T1000 (cell line): ENCODE measurements at places on chromosomes 16 and 17.

GRCh38 chr17:30379303-30379902, 676 bp downstream of the CPD start:
- no peak for DNase-seq

DNA sequence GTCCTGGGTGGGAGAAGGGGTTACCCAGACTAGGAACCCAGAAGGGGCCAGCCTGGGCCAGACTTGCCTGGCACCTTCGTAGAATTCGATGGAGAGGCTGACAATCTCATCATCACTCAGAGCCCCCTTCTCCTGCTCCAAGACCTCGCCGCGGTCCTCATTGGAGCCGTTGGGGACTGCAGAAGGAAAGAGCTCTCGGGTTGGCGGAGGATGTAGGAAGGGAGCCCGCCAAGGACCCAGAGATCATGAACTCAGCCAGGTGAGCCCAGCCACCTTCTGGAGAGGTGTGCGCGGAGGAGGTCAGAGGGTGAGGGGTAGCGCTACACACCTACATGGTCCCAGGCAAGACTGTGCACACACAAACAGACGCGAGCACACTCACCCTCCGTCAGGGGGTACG, 8.5 kb downstream of the CISD3 start:
- no peak for DNase-seq

DNA sequence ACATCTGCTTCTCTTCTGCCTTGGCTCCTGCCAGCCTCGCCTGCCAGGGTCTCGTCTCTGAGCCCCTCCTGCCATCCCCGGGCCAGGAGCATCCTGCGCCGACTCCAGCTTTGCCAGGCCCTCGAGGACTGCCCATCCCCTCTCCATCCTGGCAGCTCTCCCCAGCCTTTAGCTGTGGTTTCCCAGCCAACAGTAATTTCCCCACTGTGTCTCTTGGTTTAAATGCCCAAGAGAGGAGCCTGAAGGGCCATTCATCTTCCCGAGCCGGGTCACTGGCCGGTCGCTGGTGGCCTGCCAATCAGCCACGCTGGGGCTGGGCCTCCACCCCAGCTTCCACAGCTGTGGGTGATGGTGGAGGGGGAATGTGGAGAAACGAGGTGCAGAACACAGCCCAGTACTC, 47.8 kb downstream of the MRC2 start:
- DNase-seq: no peak

- no peak for DNase-seq
These were observed 2.9 kb upstream of the WSB1 start for GRCh38 chr17:27290916-27291598.

- no peak for DNase-seq
These were observed 21.3 kb downstream of the PGS1 start for GRCh38 chr17:78399693-78400144.

GRCh38 chr16:1667271-1667670, 10.8 kb upstream of the JPT2 start:
- DNase-seq: no peak

DNA sequence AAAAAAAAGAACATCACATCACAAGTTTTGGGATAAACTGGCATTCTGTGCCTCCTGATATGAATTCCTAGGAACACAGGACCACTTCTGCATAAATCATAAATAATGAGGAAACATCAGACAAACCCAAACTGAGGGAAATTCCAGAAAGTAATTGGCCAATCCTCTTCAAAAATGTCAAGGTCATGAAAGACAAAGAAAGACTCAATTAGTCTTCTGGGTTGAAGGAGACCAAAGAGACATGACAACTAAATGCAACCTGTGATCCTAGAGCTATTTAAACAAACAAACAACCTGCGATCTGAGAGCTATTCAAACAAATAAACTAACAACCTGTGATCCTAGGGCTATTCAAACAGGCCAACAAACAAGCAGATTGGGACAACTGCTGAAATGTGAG, 144.3 kb downstream of the VPS53 start:
- DNase-seq: no peak

- no peak for DNase-seq
These were observed 10.9 kb downstream of the DYNC1LI2 start for GRCh38 chr16:66740533-66740932.

GRCh38 chr16:11992586-11993524, 16.3 kb downstream of the SNX29 start:
- DNase-seq: no peak

GRCh38 chr17:65565559-65565958, 4.1 kb upstream of the AXIN2 start:
- DNase-seq: no peak

DNA sequence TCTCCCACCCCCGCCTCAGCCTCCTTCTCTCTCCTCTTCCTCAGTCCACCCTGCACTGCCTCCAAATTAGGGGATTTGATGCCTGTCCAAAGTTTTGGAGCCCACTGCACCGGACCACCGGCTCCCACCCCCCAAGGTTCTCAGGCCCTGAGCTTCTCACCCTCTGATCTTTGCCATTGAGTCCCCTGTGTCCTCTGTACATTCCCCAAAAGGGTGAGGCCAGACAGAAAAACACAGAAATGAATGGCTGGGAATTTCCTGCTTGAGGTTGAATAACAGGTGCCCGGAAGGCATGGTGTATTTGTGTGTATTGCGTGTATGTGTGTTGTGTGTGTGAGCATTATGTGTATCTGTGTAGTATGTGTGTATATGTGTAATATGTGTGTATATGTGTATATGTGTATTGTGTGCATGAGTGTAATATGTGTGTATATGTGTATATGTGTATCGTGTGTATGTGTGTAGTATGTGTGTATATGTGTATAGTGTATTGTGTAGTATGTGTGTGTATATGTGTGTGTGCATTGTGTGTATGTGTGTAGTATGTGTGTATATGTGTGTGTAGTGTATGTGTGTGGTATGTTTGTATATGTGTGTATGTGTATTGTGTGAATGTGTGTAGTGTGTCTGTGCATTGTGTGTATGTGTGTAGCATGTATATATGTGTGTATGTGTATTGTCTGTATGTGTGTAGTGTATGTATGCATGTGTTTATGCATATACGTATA, 16.0 kb upstream of the CCL17 start:
- DNase-seq: no peak

DNA sequence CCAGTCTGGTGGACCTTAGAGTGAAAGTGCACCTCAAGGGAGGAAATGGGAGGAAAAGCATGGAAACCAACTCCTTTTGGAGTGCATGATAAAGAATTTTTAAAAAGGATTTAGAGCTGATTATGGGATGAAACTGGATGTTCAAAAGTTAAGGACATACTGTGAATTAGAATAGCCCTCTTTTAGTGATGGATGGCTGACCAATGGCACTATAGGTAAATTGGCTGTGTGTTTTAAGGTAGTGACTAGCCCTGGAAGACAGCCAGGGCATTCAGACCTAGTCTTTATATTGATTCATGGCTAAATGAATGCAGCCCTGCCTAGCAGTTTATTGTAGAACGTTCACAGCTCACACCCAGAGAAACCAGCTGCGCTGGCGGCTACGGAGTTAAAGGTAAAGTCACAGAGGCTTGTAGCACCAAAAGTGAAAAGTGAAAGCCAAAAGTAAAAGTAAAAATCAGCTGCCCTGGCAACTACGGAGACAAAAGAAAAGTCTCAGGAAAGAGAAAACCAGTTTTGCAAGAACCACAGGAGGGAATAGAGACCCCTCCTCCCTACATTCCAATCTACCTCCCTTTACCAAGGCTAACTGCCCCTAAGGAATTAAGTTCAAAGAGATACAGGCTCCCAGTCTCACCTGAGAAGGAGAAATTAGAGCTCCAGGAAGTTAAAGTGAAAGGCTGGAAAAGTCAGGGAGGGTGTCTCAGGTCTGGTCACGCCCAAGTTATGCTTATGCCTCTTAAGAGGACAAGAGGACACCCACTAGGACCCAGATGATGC, 21.8 kb downstream of the ACSM1 start:
- DNase-seq: no peak

DNA sequence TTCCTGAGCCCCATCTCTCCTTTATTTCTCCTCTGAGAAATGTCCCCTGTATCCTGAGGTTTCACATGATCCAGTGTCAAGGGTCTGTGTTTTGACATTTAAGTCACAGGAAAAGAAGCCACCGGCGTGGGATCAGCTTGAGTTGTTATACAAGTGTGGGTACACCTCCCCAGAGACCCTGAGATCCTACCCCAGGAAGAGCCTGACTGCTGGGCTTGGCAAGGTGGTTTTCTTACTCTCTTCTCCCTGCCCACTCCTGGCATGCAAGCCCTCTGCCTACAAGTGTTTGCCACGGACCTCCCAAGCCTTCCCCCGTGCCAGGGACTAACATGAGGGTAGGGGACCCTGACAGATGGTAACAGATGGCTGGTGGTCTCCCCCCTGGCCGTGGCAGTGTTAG, 2.8 kb upstream of the ARHGAP27 start:
- no peak for DNase-seq

GRCh38 chr16:868846-869822, 68.6 kb upstream of the GNG13 start:
- DNase-seq: no peak

- peak; percentile 15 for DNase-seq
These were observed 956 bp upstream of the IST1 start for GRCh38 chr16:71894229-71894920.

- peak; percentile 14 for DNase-seq
These were observed 1.1 kb upstream of the ZNF200 start for GRCh38 chr16:3235856-3236669.

GRCh38 chr17:81920612-81921536, 2.9 kb upstream of the SIRT7 start:
- DNase-seq: no peak

DNA sequence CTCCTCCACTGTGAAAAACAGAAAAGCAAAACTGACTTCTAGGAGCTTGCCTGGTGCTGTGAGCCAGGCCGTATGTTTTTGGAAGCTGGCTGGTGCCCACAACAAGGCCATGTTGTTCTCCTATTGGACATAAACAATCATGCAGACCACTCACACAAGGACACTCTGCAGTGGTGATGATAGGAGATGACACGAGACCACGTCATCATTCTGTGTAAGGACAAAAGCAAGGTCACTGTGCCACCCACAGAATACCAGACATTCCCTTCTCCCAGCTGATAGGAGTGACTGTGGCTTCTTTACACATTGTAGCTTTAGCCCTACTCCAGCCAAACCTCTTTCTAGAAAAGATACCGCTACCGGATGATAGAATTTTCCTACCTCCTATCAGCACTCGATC, 47.7 kb upstream of the LCMT1 start:
- DNase-seq: no peak

DNA sequence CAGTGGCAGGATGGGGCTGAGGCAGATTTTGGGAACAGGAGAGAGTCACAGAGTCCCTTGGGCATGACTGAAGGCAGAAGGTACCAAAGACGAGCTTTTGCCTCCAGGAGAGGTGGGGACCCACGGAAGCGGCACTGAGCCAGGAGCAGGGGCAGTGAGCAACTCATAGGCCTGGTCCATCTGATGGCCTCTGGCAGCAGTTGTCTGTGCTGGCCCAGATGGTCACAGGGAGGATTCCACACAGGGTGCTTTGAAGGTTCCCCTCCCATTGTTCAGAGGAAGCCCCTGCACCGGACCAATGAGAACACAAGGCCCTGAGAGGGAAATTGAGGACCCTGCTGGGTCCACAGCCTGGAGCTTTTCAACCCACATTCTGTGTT, 360.3 kb upstream of the TNRC6C start:
- no peak for DNase-seq

GRCh38 chr17:71636644-71637043, 484.2 kb upstream of the SOX9 start:
- no peak for DNase-seq

DNA sequence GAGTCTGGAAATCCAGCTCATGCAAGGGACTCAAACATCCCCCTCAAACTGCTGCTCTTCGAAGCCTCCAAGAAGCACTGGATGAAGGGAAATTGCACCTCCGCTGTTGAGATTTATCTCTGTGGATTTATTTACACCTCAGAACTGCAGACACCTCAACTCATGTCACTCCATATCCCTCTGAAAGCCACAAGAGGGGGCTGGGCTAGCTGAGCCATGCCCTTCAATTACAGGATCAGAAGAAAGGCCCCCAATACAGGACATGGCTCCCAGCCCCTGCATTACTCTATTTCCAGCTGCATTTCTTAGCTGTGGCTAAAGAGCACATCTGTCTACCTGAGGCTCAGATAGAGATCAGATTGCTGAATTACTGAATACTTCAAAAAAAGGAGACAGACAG, 103.1 kb upstream of the DYNLRB2 start:
- no peak for DNase-seq

- peak; percentile 23 for DNase-seq
These were observed 4.9 kb downstream of the MAP3K14 start for GRCh38 chr17:45311760-45312476.

DNA sequence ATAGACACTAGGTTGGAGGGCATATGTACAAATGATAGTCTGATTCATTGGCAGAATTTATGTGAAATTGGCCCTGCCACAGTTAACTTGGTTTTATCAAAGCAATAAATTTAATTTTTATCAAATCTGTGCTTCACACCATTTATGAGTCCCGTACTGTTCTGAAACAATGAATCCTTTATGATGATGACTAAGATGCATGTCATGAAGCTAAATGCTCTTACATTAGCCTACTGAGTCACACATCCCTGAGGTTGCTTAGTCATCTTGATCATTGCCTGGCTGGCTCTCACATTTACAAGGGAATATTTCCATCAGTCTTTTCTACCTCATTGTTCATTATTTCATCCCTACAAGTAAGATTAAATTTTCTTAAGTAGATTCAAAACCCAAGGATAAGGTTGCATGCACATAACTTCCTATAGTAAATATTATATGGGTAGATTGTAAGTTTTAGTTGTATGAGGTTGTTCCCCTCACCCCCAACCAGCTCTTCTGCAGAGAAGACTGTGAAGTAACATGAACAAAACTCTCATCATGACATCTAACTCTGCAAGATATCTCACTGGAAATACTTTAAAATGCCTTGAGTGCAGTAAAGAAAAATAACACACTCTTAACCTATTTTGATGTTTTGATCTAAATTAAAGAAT, 170.7 kb downstream of the CYB561 start:
- DNase-seq: peak; percentile 64

DNA sequence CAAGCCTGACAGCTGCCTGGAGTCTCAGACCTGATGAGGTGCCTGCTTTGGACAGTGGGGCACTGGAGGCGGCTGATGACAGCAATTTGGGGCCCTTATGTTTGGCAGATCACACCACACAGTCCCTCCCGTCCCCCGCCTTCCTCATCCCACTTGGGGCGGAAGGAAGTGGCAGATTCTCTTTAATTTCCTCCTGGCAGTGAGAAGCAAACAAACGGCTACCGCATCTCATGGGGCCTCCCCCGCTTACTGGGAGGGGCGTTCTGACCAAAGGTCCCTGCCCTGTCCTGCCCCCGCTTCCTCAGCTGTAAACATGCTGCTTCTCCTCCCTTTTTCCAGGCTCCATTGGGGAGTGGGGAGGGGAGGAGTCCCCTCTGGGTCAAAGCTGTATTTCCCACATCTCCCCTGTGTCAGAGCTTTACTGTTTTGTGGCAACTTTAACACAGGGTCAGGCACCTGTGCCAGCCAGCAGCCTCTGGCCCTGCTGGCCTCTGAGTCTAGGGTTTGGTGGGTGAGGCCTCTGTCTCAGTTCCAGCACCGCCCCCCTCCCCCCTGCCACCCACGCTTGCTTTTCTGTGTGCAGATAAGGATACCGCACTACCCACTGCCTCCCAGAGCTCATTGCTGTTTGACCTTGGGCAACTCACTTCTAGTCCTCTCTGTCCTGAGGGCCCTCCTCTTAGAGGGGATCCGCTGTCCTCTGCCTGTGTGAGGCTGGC, 5.4 kb upstream of the NFATC3 start:
- DNase-seq: no peak

GRCh38 chr16:58843675-58844074, 109.6 kb upstream of the GOT2 start:
- DNase-seq: no peak

- DNase-seq: no peak
These were observed 65.1 kb downstream of the SOCS1 start for GRCh38 chr16:11190588-11191560.
